ENCODE measurements at places on chromosomes 6 and 20.

- DNase-seq, result no peak
Measured at GRCh38 chr6:124053315-124053714, 249.7 kb downstream of the NKAIN2 start.

DNA sequence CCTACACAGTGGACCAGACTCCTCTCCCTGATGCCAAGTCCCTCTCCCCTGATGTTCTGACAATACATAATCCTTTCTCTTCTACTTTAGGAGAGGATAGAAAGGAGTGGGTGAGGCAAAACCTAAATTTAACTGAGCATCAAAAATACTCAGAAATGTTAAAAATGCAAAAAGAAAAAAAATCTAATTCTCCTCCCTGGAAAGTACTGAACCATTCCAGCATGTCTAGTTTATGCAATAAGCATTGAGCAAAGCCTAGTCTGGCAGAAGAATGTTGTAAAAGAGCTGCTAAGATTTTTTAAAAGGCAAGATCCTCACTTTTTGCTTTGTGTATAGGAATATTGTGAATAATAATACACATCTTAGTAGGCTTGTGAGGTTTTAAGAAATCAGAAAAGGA, 116.6 kb upstream of the STXBP5 start:
- DNase-seq, result no peak

- DNase-seq, result no peak
Measured at GRCh38 chr6:123610779-123611178, 26.0 kb downstream of the TRDN start.

GRCh38 chr6:1580109-1580508, 29.6 kb upstream of the FOXC1 start:
- no peak for DNase-seq

- peak; percentile 70 for DNase-seq
Measured at GRCh38 chr20:39048000-39048696, 86.0 kb downstream of the DHX35 start.

GRCh38 chr20:20480689-20481088, 112.8 kb downstream of the INSM1 start:
- no peak for DNase-seq

- DNase-seq, result peak; percentile 28
Measured at GRCh38 chr6:143449714-143450452, 612 bp downstream of the ADAT2 start.

DNA sequence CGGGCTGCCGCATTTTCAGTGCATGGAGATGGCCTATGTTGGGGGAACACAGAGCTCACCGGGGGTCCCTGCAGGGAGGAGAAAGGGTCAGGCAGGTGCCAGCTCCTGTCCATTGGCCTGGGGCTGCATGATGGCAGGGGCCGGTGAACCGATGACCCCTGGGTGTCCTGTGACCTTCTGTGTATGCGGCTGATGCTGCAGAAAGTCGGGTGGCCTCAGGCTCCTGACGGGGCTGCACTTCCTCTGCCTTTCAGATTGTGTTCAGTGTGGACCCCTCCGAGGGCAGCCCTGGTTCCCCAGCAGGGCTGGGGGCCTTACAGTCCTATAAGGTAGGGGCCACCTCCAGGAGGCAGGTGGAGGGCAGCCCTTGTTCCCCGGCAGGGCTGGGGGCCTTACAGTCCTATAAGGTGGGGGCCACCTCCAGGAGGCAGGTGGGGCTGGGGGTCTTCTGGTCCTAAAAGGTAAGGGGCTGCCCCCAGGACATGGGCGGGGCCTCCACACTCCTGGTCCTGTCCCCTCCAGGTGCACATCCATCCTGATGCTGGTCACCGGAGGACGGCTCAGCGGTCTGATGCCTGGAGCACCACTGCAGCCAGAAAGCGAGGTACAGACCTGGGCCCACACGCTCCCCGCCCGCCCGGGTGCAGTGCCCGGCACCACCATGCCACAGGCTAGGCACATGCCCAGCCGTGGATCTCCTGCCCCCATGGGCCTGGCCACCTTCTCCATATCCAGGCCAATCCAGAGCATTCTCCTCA, 11.0 kb upstream of the TNFRSF6B start:
- no peak for DNase-seq

DNA sequence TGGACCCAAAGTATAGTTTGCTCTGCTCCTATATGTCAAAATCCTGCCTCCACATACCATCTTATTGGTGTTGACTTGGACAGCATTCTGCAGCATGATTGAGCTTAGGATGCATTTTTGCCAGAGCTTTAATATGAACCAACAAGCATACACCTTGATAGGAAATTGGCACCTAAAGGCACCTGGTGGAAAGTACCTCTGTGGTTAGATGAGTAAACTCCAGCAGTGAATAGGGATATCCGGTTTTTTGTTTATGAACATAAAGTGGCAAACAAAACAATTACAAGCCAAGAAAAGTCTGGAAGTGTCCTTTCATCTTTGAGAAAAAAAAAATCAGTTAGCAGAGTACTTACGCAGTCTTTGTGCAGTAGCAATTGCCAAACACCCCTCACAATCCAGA, 6.2 kb upstream of the CYP24A1 start:
- no peak for DNase-seq

GRCh38 chr6:140364916-140365315, 990.5 kb upstream of the CITED2 start:
- no peak for DNase-seq

DNA sequence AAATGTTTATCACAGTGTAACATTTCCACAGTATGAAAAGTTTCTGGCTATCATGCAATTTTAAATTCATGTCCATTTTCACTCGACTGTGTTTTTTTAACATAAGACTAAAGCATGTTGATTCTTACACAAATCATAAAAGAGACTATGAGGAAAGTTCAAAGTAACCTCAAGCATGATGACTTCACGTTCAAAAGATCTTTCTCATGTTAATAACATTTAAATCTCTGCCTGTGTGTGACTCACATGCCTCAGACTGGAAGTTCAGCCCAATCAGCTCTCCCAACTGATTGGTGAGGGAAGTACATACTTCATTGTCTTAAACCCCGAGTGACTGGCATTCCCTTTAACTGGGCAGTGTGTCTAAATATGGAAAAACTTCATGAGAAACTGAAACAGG, 37.4 kb downstream of the ATXN1 start:
- no peak for DNase-seq

DNA sequence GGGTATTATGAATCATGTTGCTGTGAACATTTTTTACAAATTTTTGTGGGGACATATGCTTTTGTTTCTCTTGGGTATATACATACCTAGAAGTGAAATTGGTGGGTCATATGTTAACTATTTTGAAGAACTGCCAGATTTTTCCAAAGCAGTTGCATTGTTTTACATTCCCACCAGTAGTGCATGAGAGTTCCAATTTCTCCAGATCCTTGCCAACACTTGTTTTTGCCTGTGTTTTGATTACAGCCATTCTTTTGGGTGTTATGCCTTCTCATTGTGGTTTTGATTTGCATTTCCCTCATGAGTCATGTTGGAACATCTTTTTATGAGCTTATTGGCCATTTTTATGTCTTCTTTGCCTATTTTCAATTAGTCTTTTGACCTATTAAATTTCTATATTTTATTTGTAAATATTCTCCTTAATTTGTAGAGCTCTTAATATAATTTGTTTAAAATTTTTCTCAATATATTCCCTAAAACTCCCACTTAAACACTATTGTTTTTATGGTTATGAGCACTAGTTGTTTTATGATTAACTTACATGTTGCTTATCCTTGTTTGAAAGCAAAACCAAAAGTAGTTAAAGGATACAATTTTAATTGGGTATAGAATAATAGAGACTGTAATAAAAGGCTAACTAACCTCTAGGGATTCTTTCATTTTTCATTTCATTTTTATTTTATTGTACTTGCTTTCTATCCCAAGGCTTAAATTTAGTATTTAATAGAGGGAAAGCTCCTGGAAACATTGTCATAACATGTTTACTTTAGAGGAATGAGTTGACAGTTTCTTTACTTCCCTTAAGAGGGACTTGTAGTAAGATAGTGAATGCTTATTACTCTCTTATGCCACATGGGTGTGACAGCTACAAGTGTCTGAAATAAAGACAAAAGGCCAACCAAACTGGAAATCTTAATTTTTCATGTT, 5.5 kb downstream of the UBR2 start:
- no peak for DNase-seq

- no peak for DNase-seq
Measured at GRCh38 chr6:84081222-84081621, 47.6 kb downstream of the MRAP2 start.

DNA sequence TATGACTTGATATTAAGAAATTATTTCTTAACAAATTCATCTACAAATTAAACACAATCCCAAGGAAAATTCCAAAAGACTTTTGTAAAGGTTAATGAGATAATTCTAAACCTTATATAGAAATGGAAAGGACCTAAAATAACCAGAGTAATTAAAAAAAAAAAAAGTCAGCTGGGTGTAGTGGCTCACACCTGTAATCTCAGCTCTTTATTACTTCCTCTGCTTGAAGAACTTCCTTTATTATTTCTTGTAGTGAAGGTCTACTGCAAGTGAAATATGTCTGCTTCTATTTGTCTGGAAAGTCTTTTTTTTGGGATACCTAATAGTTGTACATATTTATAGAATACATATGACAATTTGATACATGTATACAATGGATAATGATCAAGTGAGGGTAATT, 20.2 kb upstream of the BLCAP start:
- no peak for DNase-seq

DNA sequence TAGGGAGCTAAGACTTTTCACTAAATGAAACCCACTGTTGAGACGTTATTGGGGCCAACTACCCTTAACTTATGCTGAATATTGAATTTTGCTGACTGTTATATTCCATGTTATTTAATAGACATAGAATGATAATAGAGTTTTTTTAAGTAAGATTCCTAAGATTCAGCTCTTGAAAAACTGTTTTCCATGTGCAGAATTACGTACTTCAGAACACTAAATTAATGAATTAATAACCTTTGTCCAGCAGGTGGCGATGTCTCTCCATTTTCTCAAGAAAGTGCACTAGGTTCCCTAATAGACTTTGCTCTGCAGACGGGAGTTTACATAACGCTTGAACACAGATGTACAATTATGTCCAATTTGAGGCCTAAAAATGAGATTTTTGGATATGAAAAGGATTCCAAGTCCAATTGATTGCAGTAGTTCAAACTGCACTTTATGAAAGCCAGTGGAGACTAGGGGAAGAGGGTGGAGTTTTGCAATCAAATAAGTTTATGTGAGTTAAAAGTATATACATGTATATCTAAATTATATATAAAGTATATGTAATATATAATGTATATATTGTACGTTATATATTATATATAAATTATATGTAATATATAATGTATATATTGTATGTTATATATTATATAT, 282.1 kb downstream of the UST start:
- peak; percentile 73 for DNase-seq

GRCh38 chr6:129730477-129731165, 20.6 kb upstream of the ARHGAP18 start:
- DNase-seq, result no peak

GRCh38 chr6:111651185-111652034, 45.7 kb upstream of the TRAF3IP2 start:
- no peak for DNase-seq

GRCh38 chr20:59035381-59035780, 3.2 kb upstream of the ATP5F1E start:
- no peak for DNase-seq

GRCh38 chr6:77450924-77451323, 12.4 kb downstream of the HTR1B start:
- DNase-seq, result no peak

GRCh38 chr20:36501367-36502006, 39.8 kb upstream of the MYL9 start:
- no peak for DNase-seq

DNA sequence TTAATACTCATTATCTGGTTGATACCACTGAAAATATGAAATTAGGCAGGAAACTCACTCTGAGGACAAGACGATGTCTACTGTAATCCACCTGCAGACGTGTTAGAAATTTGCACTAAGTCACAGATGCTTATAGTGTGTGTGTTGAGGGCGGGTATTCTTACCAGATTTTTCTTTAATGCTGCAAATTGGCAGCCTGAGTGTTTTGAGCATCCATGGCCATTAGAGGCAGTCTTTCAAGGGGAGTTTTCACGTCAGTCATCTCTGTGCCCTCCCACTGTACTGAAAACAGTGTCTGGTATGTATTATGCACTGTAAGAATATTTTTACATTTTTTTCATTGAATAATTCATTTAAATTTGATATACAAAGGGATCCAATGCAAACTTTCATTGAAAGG, 266.5 kb upstream of the QKI start:
- DNase-seq, result no peak

All from stimulated activated CD4-positive, alpha-beta T cell treated with anti-CD3 and anti-CD28 coated beads, Interleukin-2, amount 100 ng/mL, for 48 hours (primary cell).